ENCODE measurements at places on chromosomes 16 and 17.

DNA sequence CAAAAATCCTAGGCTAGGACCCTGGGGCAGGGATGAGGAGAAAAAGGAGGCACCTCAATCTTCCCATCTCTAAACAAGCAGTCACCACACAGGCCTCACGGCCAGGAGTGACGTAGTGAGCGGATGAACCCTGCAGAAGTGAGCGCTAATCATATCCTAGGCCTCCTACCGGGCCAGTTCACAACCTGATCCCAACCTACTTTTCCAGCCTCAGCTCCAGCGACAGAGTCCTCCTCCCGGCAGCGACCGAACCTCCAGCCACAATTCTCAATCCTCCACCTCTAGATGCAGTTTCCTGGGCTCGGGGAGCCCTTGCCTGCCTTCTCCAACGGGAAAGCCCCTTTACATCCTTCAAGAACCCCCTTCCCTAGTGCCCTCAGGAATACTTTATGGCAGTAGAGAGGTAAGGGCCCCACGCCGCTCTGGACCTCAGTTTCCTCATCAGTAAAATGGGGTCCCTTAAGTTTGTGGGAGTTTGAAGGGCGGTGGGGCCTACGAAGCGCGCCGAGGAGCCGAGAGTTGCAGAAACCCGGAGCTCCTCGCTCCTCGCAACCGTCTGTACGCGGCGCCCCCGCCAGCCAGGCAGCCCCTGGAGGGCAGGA is 1.4 kb downstream of the ZNF668 start:
- peak; percentile 57 for DNase-seq

GRCh38 chr16:11155284-11155806 is 100.7 kb downstream of the SOCS1 start:
- DNase-seq = no peak

DNA sequence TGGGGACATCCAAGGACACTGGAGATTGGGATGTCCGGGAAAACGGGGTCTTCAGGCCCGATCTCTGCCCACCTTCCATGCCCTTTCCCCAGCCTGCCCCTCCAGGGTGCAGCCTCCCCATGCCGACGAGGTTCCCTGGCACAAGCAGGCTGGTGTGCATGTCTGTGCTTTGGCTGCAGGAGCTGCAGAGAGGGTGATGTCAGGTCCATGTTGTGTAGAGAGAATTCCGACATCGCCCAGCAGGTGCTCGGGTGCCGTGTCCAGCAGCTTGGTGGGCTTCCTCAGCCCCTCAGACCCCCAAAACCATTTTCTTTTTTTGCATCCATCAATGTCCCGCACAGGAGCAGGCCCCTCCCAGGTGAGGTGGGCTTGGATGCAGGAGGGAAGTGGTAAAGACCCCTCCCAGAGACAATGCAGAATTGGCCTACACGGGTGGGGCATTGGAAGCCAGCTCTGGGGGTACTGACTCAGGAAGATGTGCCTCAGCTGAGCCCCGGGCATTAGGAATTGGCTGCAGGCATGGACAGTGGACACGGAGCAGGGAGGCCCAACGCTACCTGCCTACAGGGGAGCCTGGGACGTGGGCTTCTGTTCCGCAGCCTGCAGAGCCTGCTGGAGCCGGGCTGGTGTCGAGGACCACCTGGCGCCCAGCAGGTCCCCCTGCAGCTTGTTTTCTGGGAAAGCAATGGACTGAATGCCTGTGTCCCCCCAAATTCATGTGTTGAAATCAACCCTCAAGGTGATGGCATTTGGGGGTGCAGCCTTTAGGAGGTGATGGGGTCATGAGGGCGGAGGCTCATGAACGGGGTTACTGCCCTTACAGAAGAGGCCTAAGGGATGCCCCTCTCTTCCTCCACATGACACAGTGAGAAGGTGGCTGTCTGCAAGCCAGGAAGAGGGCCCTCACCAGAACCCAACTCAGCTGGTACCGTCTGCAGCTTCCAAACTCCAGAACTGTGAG is 97.5 kb downstream of the METRNL start:
- DNase-seq = no peak

DNA sequence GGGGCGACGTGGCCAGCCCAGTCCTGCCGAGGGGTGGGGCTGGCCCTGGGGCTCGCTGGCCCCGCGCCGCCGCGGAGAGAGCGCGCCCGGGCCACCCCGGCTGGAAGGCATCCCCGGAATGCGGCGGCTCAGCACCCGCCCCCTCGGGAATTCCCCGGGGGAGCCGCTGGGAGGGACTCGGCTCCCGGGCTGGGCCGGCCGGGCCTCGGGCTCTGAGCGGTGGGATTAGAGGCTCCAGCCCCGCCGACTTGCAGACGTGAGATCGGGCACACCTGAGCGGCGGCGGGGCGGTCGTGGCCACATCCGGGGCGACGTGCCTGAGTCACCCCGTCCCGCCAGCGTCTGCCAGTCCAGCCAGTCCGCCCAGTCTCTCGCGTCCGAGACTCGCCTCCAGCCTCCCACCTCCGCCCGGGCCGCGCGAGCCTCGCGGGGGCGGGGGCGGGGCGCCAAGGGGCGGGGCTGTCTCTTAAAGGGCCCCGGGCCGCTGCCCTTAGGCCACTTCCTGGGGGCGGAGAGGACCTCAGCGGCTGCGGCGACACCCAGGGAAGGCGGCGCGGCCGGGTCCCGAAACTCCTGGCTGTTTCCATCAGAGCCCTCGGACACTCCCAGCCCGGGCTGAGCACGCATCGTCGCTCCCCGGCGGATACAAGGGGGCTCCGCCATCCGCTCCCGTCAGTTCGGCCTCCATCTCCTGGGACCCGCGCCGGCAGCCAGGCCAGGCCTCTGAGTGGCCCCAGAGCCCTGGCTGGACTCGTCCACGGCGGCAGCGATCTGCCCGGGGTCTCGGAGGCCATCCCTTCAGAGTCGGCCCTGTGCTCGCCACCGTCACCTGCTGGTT is at the start of gene KCTD11:
KCTD11 (plus strand) TSS at position 498 of the 838 bp plus-strand sequence.
- DNase-seq = peak; percentile 67
